Stimulated activated CD8-positive, alpha-beta memory T cell treated with anti-CD3 and anti-CD28 coated beads, Interleukin-2, amount 100 ng/mL, for 1 hour (primary cell): ENCODE measurements at places on chromosomes 5 and 9.

GRCh38 chr5:76269259-76269931 is 133.7 kb upstream of the IQGAP2 start:
- no peak for DNase-seq

DNA sequence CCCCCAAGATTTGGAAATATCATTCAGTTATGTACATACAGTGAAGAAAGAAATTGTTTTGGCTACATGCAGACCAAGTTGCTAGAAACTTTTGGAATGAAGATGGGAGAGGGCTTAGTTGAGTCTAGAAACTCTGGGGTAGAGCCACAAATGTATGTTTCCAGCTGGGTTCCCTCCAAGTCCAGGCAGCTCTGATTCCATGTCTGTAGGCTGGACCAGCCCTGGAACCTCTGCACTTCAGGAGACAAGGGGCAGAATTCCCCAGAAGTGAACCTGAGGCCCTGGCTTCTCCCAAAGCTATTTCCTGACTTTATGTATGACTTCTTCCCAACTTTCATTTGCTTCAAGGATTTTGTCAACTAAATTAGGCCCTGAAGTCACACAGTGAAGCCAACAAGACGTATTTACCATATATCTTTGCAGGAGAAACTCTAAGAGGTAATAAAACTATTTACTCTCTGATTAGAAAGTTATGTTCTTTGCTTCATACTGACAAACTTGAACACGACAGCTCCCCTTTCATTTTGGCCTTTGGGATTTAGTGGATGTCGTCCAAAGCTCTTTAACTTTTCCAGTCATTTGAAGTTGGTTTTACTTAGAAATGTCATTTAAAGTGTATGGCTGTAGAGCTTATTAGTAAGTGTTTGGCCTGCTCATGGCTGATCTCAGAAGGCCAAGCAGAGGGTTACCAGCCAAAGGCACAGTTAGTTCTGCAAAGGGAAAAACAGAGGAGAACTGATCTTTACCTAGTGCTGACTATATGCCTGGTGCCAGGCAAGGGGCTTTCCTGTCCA is 152.0 kb upstream of the SLC28A3 start:
- DNase-seq = no peak

GRCh38 chr9:86714999-86715398 is 232.3 kb downstream of the GAS1 start:
- no peak for DNase-seq

DNA sequence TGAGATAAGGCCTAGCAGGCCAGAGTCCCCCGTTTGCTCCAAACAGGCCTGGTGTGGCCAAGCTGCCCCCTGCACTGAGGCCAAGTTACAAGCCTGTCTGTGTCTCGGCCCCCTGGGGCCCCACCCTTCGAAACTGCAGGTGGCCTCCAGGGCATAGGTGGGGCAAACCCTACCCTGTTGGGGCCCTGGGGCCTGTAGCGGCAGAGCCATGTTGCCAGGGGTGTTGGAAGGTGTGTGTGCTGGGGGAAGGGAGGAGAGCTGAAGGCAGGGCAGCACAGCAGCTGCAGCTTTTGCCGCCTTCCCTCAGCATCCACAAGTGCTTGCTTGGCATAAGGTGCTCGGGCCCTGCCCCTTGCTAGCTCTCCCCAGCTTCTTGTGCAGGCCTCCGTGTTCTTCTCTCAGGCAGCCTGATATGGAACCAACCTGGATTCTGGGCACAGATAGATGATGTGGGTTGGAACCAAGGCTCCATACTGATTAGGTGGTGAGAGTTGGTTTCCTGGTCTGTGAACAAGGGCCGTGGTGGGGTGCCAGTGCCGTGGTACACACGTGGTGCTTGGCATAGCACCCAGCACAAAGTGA is 12.7 kb downstream of the IRF1 start:
- DNase-seq = no peak

- no peak for DNase-seq
These were observed 32.0 kb downstream of the MAN2A1 start for GRCh38 chr5:109721741-109722140.

DNA sequence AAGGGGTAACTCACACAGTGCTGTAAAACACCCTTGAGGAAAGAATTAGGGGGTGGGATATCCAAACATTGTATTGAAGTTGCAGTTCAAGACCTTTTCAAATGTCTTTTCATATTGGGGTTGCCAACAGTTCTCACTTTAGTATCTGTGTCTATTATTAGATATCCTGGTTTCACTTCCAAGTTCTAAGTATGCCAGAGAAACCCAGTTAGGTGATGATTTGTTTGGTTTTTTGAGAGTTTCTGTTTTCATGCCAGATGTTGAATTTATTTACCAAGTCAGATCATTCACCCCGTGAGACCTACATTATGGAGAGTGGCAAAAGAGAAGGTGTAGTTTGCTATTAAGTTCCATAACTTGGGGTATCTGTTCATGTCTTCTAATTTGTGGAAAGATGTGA is 64.5 kb downstream of the C9orf152 start:
- DNase-seq = no peak

GRCh38 chr9:93587651-93588347 is 11.4 kb downstream of the PHF2 start:
- no peak for DNase-seq

DNA sequence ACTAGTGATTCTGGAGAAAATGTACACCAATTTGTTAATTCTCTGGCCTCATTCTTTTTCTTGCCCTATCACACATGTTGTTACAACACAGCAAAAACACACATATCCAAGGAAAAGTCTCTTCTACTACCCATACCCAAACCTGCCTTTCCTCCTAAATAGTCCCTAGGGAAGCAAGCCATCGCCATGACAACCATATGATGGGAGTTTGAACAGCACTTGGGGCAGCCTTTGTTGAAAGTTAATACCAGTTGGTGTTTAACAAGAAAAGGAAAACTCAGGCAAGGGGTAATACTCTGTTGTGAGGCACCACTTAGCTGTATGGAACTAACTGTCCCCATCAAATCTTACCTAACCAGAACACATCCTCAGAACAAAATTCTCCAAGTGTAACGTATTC is 1.7 kb downstream of the TRPM3 start:
- no peak for DNase-seq

- DNase-seq = no peak
These were observed 35.0 kb downstream of the ACTBL2 start for GRCh38 chr5:57447658-57448057.

DNA sequence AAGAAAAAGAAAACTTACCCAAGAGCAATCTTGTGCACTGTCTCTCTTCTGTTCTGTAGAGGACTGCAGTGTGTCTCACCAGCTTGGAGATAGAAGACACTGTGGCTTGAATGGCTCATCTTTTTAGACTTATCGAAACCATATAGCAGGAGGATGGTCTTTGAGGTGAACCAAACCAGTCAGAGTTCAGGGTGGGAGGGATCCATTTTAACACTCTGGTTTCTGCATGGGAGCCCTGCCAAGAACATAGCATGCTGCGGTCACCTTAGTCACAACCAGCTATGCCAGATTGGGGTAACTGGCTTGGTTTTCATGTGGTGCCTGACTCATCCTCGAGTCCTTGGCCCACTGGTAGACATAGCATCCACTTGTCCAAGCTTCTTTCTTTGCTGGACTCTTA is 135.1 kb downstream of the PAPPA start:
- DNase-seq = no peak

DNA sequence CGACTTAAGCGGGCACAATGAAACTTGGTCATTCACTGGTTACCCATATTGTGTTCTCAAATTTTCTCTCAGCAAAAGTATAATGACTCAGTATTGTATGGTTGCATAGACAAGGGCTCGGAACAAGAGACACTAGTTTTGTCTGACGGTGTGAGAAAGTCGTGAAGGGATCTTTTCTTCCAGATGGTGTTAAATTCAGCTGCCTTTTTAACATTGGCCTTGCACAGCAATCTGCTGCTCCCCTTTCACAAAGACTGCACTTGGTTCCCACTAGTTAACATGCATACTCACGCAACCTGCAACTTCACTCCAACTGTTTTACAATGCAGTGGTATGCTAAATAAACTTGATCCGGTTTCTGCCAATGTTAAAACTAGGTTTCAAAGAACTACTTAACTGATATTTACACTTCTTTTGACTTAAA is 219.2 kb downstream of the MEF2C start:
- no peak for DNase-seq

DNA sequence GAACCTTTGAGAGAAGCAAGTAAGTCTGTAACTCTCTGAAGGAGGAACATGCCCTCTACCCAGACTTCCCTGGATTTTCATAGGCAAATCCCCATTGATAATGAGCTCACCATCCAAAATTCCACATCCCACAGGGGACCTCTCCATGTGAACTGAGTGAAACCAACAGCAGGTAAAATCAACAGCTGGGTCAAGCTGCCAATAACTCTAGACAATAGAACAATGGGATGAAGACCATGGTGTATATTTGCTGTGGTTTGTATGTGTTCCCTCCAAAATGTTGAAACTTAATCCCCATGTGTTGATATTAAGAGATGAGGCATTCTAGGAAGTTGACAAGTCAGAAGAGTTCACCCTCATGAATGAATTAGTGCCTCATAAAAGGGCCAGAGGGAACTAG is 110.2 kb upstream of the MYO10 start:
- DNase-seq = no peak

GRCh38 chr9:70111641-70112236 is 68.1 kb downstream of the MAMDC2 start:
- DNase-seq = no peak

DNA sequence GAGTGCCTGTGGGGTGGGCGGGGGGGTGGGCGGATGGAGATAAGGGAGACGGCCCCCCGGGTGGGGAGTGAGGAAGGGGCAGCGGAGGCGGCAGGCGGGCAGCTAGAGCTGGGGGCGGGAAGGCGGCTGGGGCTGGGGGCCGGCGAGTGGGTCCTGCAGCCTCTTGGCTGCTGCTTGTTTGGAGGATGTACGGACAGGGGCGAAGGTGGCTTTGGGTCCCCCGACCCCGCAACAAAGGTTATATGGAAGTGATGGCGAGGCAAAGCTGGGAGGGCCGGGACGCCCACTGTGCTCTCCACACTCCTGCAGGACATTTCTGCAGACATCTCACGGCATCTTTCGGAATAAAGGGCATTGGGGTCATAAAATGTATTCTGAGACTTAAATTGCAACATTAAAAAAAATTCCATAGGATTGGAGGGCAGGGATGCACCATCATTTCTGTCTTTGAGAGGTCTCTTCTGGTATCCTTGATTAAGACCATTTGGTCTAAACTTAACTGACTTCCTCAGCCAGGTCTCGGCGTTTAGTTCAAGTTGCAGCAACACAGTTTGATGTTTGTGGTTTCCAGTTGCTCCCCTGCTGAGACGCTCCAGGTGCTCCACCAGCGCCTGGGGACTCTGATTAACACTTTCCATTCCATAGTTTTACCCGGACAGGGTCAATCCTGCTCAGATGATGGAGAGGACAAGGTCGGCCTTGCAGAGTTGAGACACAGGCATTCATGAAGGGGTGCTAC is 101.6 kb upstream of the SSBP2 start:
- DNase-seq = no peak

DNA sequence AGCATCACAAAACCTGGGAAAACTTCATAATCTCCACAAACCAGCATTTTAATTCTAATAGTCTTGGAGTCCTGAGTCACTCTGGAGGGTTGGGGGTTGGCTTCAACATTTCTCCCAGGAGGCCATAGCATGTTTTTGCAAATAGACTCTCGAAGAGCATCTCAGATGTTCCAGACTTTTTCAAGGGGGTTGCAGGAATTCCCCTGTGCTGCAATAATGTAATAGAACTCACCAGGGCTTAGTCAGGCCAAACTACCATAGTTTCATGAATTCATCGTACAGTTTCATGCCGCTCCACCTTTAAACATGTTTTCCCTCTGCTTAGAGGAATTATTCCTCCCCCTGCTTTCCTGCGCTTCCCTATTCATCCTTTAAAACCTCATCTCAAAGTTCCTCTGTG is 499.5 kb upstream of the KLF4 start:
- DNase-seq = no peak
